Vagina (tissue), 2 donors: ENCODE measurements at places on chromosomes 2 and 18. TPM values are rescaled to one million over a fixed set of nuclear protein-coding genes. Genes with fewer than 3 reads are reported as not detected.

Gene CCBE1
- total RNA-seq: 2.9 TPM

Gene CIB4
- not detected for total RNA-seq

GRCh38 chr18:78528411-78529258 lies 451.0 kb upstream of the SALL3 start:
- DNase-seq: peak; percentile 74

GRCh38 chr2:27730261-27730662 lies 41.3 kb upstream of the MRPL33 start:
- no peak for DNase-seq

DNA sequence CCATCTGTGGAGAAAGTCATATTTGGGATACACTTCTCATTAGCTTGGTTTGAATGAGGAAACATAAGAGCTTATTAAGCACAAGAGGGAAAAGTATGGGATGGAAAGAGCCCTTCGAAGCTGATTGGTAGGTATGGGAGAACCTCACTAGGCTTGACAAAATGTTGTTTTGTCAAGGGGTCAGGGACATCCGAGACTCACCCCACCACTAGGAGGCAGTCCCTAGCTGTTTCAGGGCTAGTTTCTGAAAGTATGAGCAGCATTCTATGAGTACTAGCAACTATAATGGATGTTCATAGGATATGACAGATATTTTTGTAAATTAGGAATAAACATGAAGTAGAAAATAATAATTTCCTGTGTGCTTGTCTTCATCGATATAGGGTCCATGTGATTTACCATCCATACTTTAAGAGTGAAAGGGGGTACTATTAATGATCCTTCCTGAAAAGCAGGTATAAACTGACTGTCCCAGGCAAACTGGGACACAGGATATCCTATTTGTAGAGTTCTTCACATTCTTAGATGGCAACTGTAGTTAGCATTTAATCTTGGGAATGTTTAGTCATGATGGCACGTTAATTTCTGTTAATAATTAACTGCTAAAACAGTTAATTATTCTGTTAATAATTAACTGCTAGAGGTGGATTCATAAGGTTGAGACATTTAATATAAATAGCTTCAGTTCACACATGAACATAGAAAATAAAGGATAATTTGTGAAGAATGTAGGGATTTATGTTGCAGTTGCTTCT lies 28.4 kb downstream of the OTX1 start:
- no peak for DNase-seq

DNA sequence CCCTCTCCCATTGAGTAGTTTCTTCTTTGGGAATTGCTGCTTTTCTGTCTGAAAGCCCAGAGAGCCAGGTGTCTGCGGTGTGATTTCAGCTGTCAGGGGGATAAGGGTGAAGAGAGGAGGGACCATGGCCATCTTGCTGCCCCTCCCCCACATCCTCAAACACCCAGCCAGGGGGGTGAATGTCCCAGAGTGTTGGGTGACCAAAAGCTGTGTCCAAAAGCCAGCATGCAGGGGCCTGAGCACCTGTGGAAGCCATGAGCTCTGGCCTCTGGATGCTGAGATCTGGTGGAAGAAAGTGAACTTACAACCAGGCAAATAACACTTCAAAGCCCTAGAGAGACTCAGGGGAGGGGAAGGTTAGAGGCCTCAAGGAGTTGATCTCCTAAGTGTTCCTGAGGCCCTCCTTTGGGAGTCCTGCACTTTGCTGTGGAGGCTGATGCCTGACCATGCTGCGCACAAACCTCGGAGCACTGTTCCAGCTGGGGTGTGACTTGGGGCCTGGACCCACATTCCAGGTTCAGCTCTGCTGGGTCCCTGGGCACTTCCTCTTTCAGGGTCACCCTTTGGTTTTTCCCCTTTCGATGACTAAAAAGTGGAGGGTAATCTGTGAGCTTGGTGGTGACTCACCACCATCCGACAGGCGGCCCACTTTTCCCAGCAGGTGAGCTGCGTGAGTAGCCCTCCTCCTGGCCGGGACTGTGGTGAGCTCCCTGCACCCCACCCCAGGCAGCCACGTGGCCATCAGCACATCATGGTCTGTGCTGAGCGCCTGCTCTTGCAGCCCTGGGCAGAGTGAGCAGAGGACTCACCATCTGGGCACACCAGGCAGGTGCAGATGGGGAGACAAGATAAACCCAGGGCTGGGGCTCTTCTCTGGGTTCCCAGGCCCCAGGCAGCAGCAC lies 66.8 kb upstream of the FOSL2 start:
- peak; percentile 82 for DNase-seq

DNA sequence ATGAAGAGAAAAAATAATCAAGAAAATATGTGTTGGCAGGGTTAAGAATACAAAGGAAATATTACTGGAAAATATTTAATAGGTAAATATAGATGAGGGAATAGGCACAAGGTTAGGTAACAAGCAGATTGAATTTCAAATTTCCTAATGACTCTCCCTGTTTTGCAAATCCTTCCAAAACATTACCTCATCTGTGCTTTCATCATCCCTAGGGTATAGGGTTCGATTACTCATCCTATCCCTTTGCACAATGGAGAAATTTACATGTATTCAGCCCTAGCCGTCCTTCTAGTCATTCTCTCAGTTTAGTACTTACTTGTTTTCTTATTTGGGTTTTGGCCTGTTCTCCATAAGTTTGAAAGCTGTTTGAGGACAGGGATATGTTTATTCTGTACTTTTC lies 864.6 kb upstream of the FSHR start:
- no peak for DNase-seq

GRCh38 chr2:160612266-160612856 lies 118.8 kb upstream of the RBMS1 start:
- DNase-seq: no peak

DNA sequence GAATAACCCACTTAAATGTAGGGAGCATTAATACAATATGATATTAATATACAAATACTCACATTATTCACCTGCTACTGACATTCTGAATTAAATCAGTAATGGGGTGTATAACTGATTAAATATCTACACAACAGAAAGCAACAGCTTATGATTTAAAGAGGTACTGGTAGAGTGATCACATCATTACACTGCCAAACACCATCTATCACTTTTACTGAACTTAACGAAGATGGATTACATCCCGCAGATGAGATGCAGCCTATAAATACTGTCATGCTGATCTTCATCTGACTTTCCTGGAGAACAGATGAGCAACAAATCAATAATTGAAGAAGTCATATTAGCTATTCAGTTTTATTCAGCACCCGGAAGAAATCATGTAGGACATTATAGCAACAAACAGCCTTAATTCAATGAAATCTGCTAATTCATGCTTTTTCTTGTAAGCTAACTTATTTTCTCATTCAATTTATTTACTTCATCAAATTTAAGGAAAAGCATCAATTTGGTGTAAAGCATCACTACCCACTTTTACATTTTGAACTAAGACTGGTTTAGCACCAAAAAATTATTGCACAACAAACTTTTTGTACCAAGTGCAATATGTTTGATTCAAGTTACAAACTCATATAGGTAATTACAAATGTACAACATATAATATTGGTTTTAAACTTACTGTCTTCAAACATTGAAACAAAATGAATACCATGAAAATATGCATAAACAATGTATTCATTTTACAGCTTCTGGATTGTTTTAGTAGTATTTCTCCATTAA lies 1509.0 kb downstream of the LRP1B start:
- no peak for DNase-seq

DNA sequence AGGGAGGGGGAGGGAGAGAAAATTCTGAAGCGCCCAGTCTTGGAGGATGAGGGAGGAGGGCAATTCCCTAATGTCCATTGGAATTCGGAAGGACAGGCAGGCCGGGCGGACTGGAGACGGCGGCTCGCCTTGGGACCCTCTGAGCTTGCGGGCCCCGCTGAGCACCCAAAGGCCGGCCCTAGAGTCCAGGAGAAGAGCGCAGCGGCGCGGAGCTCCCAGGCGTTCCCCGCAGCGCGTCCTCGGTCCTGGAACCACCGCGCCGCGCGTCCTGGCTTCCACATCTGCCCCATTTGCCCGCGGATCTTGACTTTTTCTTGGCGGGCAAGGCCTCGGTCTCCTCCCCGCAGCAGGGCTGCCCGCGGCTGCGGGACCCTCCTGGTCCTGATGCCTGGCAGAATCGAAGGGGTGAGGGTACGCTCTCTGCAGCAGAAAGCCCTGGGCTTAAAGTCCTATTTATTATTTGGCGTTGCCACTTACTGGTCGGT lies 675 bp upstream of the MLPH start:
- no peak for DNase-seq

- DNase-seq: no peak
These were observed 11.4 kb upstream of the ALPI start for GRCh38 chr2:232444409-232445148.

DNA sequence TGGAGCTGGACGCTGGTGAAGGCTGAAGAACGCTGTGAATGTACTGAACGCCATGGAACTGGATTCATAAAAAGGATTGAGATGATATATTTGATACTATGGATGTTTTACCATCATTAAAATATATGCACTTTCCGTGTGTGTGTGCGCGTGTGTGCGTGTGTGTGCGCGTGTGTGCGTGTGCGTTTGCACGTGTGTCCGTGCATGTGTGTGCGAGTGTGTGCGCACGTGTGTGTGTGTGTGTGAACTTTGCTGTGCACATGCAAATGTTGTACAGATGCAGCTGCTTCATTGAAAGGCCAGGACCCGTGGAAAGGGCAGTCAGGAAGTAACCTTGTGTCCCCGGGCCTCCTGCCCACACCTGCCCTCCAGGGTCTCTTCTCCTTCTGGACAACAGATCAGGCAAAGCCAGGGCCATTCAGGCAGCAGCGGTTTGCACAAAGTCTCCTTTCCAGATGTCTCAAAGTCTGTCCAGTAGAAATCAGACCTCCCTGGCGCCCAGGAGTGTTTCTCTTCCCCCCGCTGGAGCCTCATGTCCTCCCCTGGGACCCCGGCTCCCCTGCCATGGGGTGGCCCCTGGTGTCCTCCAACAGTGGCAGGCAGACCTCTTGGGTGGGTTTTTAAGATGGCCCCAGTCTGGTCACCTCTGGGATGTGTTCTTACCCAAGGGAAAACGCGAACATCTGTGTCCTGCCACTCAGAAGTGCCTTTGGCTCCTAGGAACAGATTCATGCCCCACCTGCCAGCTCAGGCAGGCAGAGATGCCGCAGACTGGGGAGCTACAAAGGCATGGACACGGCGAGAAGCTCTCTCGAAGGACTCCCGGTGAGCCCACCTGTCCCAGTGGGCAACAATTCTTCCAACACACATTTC lies 86.1 kb upstream of the GPC1 start:
- no peak for DNase-seq

DNA sequence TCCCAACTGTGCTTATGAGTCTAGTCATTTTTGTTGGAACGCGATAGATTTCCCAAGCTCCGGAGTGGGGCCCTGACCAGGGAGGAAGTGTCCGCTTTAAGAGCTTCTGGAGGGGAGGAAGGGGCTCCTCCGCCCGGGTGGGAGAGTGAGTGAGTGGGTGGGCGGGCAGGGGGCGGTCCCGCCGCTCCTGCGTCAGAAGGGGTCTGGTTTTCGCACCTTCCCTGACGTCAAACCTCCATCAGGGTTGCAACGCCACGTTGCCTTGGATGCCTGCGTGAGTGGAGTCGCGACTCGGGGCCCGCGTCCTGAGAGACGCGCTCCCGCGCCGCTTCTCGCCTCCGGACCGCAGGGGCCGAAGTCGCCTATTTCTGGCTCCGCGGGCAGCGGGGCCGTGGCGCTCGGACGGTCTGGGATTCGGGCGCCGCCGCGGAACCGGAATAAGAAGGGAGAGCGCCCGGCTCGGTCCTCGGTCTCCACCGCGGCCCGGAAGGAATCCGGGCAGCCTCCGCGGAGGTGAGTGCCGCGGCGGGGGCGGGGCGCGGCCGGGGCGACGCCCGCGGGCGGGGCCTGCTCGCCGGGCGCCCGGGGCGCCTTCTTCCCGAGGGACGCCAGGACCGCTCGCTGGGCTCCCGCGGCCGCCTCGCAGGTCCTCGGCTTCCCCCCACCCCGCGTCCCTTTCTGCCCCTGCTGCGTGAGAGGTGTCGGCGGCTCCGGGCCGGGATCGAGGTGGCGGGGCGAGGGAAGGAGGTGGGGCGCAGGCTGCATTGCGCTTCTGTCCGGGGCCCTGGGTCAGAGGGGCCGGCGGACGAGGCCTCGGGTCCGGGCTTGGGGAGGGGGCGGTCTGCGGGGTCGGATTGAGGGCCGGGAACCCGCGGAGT lies at the start of gene ZDBF2:
ZDBF2 (plus strand) TSS at position 230 of the 878 bp plus-strand sequence. CDS start 7,187 bp downstream, outside the sequence.
- no peak for DNase-seq

DNA sequence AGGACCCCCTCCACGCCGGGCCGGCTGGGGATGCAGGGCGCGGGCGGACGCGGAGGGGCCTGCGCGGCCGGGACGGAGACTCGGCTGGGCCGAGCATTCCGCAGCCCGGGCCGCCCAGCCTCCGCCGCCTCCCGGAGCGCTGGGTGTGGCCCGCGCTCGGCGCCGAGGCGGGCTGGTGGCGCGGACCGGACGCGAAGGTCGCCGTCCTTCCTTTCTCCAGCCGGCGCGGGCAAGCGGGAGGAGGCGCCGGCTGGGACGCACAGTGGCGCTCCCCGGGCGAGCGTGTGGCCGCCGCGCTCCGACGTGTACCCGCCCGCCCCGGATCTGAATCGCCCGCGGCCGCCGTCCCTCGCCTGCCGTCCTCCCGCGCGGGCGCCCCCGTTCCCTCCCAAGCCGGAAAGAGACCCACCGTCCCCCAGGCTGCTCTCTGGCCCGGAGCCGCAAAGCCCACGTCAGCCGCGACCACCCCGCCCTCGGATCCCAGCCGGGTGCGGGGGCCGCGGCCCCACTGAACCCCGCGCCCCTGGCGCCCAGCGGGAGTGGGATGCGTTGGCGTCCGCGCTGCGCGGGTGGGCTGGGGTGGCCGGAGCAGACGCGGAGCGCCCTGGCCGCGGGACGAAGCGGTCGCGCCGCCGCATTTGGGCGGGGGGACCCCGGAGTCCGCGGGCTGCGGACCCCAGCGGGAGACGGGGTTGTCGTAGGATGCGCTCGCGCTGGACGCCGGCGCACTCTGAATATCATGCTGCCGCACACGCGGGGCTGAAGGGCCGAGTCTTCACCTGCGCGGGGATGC lies 634 bp downstream of the SPATS2L start:
- no peak for DNase-seq

DNA sequence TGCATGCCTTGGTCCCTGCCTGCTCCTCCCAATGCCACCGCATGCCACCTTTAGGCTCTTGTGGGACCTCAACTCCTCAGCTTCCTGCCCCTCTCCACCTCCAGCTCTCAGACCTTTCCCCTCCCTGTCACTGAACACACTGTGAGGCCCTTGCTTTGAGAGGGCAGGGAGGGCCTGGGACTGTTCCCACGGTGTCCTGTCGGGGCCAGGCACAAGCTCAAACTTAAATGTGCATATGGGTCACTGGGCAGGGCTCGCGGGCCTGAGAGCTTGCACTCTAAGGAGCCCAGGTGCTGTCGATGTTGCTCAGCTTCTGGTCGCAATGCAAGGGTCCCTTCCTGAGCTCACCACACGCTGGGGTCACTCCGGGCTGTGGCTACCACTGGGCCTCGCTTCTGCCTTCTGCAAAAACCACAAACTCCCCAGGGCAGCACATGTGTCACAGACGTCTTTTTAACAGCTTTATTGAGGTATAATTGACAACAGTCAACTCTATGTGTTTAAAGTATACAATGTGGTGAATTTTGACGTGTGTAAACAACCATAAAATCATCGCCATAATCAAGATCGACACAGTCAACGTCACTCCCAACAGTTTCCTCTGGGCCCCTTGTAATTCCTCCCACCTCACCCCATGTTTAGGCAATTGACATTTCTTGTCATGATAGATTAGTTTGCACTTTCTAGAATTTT lies 11.9 kb upstream of the B3GNT7 start:
- no peak for DNase-seq
